ENCODE measurements at places on chromosomes 11 and 22.

DNA sequence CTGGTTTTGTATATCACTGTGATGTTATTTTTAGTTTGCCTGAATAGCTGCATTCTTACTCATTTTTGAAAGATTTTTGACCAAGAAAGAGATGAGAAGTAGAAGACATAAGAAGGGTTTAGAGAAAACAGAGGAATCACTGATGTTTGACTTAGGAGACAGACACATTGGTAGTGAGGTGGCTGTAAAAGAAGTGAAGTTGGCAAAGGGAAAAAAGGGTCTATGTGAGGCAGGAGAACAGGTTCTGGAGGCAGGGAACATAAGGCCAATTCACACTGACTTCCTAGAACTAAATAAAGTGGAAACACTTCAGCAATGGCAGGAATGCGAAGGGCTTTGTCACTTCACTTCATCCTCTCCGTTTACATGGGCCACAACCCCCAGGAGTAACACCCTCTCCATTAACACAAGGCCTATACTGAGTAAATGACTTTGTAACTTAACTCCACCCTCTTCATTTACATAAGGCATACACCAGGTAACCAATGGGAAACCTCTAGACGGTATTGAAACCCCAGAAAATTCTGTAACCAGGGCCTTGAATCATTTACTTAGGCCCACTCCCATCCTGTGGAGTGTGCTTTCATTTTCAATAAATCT lies 36.5 kb downstream of the CTSC start:
- no peak for DNase-seq

- DNase-seq: no peak
These were observed 62.6 kb upstream of the SLC17A6 start for GRCh38 chr11:22275600-22275999.

DNA sequence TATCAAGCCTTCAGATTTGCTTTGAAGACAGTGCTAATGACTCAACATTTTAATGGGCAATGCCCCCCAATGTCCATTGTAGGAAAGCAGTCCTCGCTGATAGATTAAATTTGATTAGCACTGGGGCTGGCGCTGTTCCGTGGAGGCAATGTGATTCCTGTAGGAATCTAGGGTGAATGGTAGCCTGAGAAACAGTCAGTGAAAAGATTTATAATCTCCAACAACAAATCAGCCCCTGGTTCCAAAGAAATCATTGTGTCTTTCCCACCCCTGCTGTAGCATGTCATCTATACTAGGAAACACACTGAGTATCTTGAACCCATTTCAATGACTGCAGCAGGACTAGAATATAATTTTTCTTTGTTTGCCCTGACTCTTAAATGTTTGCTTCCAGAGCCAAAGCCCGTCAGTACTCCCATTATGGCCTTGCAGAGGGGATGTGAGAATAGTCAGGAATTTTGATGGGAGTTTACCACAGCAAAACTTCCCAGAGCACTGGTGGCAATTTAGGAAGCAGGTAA lies 36.1 kb downstream of the MPPED2 start:
- DNase-seq: no peak

DNA sequence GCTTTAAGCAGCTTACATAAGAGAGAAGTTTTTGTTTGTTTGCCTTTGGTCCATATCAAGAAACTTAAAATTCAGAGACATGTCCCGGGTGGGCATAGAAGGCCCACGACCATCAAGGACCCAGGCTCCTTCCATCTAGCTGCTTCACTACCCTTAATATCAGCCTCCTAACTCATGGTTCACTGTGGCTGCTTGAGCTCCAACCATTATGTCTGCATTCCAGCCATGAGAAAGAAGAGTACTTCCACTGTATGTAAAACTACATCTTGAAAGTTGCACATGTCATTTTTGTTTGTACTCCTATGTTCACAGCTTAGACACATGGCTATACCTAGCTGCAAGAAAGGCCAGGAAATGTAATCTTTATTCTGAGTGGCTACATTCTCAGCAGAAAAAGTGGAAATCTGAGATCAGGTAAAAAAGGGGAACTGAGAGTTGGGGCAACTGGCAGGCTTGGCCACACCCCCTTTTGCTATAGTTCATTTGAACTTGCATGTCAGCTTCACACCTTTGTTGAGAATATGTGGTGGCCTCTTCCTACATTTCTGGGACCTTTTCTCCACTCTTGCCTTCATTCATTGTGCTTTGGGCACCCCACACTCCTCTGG lies 81.3 kb upstream of the TP53I11 start:
- DNase-seq: no peak

GRCh38 chr11:102229510-102230123 lies 87.7 kb upstream of the BIRC3 start:
- no peak for DNase-seq

- DNase-seq: no peak
These were observed 2.1 kb downstream of the CCDC73 start for GRCh38 chr11:32792111-32792947.

GRCh38 chr22:41094041-41094593 lies 1.7 kb downstream of the EP300 start:
- DNase-seq: peak; percentile 53

DNA sequence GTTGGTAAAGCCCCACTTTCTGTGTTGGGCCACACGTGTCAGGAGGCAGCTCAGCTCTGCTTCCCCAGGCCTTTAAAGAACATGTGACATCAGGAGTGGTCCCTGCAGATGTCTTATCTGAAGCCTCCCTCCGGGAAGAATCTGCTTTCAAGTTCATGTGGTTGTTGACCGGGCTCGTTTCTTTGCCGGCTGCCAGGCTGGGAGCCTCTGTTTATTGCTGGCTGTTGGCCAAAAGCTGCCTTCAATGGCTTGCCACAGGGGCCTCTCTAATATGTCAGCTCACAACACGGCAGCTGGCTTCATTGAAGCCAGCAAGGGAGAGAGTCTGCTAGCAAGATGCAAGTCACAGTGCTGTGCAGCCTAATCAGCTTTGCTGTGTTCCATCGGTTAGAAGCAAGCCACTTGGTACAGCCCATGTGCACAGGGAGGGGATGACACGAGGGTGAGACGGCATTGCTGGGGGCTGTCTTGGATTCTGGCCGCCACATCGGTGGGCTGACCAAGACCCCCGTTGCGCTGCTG lies 14.6 kb downstream of the MRGPRF start:
- peak; percentile 17 for DNase-seq

- DNase-seq: no peak
These were observed 76.4 kb downstream of the YAP1 start for GRCh38 chr11:102186551-102187191.

GRCh38 chr11:1461826-1462697 lies 24.5 kb downstream of the MOB2 start:
- DNase-seq: no peak

DNA sequence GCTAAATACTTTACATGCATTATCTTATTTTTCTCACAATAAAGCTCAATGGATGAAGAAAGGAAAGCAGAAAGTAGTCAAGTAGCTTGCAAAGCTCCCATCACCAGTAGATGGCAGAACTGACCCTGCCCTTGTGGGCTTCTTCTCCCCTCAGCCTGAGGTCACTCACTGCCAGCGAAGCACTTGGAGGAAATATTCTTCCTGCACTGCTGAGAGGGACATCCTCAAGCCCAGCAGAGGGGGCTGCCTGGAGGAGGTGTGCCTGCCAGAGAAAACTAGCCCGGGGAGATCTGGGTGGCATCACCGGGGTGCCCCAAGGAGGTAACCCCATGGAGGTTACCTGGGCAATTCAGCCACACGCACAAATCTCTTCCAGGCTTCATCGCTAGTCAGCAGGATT lies 6.6 kb downstream of the APOL4 start:
- peak; percentile 45 for DNase-seq

DNA sequence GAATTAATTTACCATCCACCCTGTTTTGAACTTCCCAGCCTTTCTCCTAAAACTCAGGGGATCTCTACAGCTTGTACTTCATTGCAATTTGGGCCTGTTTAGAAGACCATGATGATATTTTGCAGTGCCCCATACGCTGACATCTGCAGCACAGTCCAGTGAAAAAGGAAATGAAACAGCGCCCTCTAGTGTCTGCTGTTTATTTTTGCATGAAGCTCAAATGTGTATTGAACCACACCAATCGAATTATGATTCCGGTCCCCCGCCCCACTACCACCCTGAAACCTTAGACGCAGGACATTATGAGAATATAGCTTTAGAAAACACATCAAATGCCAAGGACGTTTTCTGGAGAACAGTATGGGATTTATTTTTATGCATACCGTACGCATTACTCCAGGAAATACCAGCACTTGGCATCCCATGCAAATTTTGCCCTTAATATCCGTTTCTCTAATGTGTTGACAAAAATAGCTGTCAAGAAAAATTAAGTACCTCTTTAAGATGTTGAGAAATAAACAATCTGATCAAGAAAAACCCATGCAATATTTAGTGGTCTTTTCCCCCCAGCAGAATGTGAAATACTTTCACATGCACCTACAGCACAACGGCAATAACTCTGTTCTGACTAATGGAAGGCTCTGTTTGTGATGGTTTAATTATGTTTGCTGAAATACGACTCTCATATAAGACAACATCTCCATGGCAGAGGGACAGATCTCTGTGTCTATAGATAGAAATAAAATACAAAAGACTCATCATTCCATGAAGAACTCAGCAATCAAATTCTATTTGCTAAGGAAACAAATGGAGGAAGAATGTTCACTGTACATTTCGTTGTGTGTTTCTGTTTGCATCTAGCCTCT lies 93.9 kb downstream of the TECTA start:
- DNase-seq: peak; percentile 62

GRCh38 chr11:55942785-55943392 lies 6.7 kb upstream of the OR5I1 start:
- DNase-seq: no peak

- no peak for DNase-seq
These were observed 93.8 kb upstream of the CLPB start for GRCh38 chr11:72528121-72528520.

GRCh38 chr22:49807129-49807528 lies 20.5 kb downstream of the BRD1 start:
- DNase-seq: no peak

DNA sequence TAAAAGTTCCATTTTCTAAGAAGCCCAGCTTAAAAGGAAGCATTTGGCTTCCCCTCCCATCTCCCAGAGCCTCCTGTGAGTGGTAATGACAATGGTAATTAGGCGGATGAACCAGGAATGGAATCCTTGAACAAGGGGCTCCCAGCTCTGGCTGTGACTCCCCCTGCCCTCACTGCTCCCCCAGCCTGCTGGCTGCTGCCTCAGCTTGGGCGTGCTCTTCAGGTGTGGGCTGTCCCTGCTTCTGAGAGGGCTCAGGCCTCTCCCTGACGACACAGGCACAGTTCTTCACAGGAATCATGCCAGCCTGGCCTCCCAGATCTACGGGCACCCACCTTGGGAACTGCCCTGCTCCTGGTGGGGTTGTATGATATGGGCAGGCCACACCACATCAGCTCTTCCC lies 81.7 kb upstream of the NARS2 start:
- no peak for DNase-seq

GRCh38 chr11:124591430-124591829 lies 19.8 kb upstream of the PANX3 start:
- no peak for DNase-seq

DNA sequence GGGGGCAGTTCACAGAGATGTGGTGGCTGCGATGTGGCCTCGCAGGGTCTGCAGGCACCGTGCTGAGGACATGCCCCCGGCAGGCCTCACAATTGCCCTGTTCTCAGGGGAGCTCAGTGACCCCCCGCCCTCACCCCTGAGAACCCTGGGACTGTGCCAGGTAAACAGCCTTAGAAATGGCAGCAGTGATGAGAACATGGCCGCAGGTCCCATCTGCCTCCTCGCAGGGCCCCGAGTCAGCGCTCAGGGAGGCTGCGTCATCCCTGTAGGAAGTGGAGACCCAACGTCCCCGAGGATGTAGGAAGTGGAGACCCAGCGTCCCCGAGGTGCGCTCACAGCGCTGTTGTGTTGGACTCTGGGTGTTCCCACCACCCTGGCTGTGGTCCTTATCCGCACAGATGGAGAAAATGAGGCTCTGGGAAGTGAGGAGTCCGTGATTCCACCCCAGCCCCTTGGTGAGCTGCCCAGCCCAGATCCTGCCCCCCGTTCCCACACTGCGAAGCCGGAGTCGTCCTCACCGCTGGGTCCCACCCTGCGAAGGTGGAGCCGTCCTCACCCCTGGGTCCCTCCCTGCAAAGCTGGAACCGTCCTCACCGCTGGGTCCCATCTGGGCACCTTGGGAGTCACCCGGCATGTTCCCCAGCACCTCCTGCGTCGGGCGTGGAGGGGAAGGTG lies 1086.8 kb downstream of the BRD1 start:
- DNase-seq: no peak

DNA sequence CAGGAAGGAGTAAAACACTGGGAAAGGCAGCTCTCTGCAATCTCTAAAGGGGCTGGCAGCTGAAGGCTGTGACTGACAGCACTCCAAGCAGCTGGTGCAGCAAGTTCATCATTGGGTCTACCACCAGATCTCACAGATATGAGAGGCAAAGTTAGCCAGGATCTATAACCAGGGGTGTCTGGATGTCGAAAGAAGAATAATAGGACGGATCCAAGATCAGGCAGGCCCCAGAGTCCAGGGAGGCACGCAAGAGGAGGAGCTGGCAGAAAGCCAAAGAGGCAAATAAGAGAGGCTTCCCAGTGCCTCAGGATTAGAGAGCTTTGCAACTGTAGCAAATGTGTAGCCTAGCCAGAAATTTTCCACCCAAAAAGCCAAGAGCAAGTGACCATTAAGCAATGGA lies 77.1 kb downstream of the RBMXL2 start:
- no peak for DNase-seq

DNA sequence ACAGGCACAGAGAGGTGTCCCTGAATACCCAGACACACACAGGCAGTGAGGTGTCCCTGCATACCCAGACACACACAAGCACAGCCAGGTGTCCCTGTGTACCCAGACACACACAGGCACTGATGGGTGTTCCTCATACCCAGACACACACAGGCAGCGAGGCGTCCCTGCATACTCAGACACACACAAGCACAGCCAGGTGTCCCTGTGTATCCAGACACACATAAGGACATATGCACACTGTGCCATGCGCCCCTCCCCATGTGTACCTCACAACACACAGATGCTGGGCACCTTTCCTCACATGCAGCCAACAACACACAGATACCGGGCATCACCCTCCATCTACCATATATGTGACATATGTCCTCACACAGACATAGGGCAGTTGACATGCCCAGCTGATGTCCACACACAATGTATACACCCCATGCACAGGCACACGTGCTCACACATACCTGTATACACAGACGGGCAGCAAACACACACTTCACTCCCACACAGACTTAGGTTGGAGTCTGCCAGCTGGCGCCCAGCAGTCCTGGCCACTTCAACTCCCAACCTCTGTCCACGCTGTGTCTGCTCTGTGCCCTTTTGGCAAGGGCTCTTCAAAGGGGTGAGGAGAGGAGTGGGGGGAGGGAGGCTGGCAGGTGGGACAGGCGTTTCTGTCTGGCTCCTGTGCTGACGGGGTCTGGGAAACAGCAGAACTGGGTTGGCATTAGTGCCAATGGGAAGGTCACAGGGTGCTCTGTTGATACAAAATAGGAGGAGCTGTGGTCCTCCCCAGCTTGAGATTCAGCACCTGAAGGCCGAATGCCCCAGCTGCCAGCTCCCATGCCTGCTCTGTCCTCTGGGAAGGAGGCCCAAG lies 69.4 kb upstream of the ALX4 start:
- no peak for DNase-seq

- no peak for DNase-seq
These were observed 162.1 kb downstream of the CHST1 start for GRCh38 chr11:45503311-45503710.
